ENCODE measurements at places on chromosomes 2 and 18.
A peak's percentile ranks its signal among the peaks of the same experiment; 100 is the strongest.

GRCh38 chr2:237154884-237155851, 69.5 kb downstream of the COPS8 start:
- DNase-seq, result no peak

GRCh38 chr2:233075966-233076339, 15.8 kb downstream of the INPP5D start:
- no peak for DNase-seq

DNA sequence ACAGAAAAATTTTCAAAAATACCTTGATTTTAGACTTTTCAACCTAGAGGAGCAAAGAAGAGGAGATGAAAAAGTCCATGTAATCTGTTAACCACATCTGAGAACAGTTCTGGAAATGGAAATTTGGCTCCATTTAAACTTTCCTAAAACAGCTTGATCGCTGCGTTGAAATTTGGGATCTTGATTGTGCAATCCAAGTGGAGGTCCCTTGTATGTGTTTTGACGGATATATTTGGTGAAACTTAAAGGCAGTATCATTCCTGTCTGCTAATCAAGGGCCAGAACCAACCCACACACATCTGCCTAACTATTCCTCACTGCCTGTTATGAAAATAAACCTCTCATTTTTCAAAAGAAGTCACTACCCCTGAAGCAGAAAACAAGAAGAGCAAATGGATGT, 46.6 kb downstream of the SPATS2L start:
- DNase-seq, result no peak

DNA sequence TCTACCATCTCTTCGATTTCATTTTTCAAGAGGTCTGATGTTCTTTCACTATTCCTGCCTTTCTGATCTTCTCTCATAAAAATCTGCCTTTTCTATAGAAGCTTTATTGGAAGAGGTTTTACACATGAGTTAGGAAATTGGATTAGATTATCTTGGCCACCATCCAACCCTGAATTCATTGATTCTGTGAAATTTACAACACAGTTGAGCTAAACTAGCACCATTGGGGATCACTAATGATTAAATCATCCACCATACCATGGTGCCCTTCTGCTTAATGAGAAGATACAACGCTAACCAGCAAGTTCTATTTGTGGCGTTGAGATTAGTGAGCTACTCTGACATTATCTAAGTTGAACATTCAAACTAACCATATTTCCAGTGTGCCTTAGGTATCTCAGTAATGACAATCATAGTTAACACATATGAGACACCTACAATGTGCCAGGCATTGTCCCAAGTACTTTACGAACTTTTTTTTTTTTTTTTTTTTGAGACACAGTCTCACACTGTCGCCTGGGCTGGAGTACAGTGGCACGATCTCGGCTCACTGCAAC, 17.3 kb upstream of the LBH start:
- DNase-seq, result no peak

- peak; percentile 1 for DNase-seq
Measured at GRCh38 chr18:49335677-49336076, 124.8 kb downstream of the DYM start.

GRCh38 chr2:231960810-231961348, 634 bp upstream of the DIS3L2 start:
- DNase-seq, result no peak

GRCh38 chr2:222483513-222484039, 59.2 kb downstream of the SGPP2 start:
- DNase-seq, result no peak

DNA sequence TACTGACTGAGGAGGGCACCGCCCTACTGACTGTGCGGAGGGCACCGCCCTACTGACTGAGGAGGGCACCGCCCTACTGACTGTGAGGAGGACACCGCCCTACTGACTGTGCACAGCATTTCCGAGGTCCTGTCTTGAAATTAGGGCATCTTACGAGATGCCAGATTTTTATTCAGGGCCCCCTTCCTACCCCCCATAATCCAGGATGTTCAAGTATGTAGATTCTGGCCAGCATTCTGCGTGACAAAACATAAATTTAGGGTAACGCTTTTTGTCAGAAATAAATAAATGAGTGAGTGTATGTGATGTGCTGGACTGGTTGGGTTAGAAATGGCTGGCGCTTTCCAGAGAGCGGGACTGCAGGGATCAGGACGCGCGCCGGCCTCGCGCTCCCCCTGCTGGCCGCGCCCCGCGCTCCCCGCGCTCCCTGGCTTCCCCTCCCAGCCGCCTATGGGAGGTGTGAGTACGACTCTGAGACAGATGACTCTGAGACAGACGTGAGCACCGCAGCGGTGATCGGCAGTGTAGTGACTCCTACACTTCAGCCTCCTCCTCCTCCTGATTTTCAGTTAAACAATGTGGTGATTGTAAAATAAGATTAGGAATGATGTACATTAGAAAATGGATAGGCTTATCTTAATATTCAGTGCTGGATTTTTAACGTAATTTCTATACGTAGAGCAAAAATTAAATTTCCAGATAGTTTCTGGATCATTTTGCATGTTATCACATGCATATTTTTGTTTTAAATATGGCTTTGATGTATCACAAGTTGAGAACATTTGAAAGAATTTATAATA, 149.2 kb upstream of the NFATC1 start:
- peak; percentile 68 for DNase-seq

DNA sequence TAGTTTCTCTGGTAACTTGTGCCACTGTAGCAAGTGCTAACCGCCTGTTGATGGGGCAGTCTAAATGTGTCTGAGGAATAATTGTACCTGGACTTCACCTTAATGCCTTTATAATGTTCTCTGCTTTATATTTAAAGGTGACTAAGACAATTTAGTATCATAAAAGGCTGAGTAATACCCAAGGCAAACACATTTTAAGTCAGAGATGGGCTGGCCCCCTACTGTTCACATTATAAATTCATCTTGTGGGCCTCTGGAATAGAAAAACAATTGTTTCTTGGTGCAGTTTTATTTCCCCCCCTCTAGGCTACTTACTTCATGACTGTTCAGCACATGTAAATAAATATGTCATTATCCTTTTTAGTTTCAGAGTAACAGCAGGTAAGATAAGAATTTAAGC, 559.3 kb upstream of the PIK3C3 start:
- no peak for DNase-seq

GRCh38 chr18:49858309-49859020, 45.1 kb upstream of the ACAA2 start:
- DNase-seq, result peak; percentile 65

DNA sequence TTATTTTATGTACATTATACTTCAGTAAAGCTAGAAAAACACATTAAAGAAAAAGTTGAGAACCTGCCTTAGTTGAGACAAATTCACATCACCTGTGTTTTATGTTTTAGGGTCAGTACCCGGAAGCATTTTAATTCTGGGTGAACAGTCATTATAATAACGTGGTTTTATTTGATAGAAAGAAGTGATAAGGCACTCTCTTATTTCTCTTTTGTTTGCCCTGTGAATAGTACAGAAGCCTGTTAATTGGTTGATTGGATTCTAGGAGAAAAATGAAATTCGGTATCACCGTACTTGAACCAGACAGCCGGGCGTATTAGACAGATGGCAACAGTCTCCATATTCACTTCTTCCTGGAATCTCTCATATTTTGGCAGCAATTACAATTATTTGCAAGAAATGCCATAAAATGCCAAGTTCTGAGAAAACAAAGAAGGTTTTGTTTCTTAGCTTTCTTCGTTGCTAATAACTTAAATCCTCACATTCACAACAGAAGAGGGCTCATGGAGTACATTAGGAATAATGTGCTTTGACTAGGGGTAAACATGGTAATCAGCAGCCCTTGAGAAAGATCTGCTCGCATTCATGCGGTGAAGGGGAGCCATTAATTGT, 168.7 kb upstream of the RASGRP3 start:
- DNase-seq, result no peak

DNA sequence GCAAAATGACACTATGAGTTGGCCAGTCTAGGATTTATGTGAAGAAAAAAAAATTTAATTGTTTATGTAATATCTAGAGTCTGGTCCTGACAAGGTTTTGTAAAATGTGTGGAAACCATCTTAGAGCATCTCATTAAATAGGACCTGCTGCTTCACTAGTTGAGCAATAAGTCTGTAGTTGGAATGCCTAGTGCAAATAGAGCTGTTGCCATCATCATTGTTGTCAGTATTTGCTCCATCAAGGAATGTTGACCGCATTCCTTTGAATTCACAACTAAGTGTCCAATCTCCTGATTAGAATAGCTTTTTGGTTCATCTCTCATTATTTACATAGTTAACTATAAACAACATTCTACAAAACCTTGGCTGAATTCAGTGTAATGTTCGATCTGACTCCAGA, 32.2 kb upstream of the RPE start:
- DNase-seq, result no peak

DNA sequence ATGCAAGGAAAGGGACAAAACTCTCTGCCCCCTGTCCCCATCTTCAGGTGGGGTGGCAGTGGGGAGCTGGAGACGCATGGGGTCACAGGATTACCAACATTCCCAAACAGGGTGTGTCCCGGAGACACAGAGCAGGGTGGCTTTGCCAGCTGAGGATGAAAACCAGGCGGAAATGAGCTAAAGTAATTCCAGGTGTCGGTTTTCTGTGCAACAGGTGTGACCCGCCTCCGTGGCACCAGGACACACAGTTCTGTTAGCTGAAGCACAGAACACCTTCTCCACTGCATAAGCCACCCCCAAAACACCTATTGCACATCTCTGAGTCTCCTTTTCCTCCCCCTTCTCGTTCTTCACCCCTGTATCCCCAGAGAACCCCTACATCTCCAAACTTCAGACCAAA, 122.7 kb upstream of the GLI2 start:
- DNase-seq, result no peak

DNA sequence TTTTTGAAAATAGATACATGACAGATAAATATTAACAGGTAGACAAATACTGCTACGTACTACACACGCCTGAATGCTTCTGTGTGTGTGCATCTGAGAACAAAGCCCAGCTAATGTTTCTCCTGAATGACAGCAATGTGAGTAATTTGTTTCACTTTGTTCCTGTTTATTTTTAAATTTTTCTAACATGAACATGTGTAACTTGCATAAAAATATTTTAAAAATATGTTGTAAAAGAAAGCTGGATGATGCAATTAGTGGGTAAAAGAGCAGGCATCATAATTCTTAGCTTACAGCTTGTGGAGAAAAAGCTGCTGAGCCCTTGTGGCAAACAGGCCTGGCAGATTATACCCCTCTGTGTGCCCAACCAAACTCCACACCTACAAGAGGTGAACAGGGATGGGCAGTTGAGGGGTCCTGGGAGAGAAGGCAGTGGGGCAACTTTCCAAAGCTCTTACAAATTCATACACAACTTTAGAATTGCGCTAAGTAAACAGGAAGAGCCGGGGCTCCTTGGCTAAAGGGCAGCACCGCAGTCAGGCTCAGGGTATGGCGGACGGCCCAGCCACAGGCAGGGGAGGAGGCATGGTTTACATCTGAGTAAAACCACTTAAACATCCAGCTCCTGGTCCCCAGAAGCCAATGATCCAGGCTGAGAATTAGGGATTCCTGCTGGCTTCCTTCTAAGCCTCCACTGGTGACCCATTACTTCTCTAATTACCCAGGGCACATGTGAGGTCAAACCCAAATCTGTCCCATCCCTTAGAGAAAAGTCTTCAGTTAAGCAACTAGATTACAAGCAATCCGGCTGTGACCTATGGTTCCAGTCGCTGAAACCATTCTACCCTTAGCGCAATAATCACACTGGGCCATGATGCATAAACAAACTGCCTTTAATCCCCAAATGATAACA, 14.0 kb downstream of the PXDN start:
- DNase-seq, result no peak

- no peak for DNase-seq
Measured at GRCh38 chr2:62611854-62612253, 93.7 kb upstream of the EHBP1 start.

GRCh38 chr2:241451840-241452506, 56.4 kb downstream of the STK25 start:
- DNase-seq, result no peak

DNA sequence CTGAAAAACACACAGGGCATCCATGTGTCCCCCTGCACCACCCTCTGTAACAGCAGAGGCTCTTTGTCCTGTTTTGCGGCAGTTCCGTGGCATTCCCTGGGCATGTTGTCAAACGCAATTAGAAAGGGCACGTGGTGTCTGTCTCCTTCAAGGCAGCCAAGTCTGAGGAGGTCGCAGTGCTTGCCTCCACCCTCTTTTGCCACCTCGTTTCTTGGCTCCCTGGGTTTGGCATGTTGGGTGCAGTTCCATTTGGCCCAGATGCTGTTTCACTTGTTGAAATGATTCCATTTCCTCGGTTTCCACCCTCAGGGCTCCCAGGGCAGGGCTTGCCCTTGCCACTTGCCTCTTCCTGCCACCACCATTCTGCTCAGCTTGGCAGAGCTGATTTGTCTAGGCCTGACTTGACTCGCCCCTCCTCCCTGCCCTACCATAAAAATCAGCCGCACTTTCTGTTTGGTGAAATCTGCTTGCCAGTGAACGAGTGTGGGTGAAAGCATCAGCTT, 12.4 kb downstream of the CCL20 start:
- no peak for DNase-seq

- no peak for DNase-seq
Measured at GRCh38 chr18:60372132-60372531, 443 bp downstream of the MC4R start.

DNA sequence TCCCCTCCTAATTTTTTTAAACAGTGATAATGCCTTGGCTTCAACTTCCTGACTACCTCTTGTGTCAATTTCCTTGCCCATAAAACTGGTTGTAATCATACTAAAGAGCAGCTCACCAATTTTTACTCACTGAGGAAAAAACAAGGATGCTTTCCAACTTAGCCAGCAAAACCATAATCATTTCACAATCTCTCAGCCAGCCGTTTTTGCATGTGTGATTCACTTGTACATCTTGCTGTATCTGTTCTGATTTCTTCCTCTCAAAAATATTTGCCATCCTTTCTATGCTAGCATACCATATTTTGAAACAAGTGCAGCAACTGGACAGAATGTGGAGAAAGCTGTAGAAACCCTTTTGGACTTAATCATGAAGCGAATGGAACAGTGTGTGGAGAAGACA, 60.7 kb downstream of the RAB27B start:
- no peak for DNase-seq

DNA sequence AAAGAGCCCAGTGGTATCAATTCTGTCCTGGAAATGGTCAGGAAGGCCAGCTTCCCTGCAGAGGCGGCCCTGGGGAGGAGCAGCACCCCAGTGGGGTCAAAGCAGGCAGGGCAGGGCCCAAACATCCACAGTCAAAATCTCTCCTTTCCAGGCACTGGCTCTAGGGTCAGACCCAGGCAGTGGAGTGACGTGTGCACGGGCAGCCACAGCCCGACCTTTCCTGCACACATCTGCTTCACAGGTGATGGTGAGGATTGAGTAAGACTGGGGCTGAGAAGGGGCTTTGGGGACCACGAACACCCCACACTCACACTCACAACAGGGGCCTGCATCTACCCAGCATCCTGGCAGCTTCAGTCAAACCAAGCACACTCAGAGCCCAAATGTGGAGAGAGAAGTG, 97.8 kb upstream of the GLI2 start:
- DNase-seq, result no peak

DNA sequence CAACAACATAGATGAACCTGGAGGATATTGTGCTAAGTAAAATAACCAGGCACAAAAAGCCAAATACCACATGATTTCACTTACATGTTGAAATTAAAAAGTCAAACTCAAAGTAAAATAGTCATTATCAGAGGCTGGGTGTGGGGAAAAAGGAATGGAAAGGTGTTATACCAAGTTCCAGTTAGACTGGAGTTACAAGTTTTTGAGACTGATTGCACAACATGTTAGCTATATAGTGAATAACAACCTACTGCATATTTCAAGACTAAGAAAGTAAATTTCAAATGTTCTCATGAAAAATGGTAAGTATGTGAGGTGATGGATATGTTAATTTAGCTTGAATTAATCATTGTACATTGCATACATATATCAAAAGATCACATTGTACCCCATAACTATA, 116.8 kb upstream of the HNMT start:
- no peak for DNase-seq

GRCh38 chr2:172431463-172431862, 4.1 kb downstream of the ITGA6 start:
- no peak for DNase-seq

All from NT2/D1 (cell line).